Stimulated activated CD8-positive, alpha-beta memory T cell treated with anti-CD3 and anti-CD28 coated beads, Interleukin-4, amount 100 ng/mL, for 4 hours (primary cell): ENCODE measurements at places on chromosomes 12 and 14.

DNA sequence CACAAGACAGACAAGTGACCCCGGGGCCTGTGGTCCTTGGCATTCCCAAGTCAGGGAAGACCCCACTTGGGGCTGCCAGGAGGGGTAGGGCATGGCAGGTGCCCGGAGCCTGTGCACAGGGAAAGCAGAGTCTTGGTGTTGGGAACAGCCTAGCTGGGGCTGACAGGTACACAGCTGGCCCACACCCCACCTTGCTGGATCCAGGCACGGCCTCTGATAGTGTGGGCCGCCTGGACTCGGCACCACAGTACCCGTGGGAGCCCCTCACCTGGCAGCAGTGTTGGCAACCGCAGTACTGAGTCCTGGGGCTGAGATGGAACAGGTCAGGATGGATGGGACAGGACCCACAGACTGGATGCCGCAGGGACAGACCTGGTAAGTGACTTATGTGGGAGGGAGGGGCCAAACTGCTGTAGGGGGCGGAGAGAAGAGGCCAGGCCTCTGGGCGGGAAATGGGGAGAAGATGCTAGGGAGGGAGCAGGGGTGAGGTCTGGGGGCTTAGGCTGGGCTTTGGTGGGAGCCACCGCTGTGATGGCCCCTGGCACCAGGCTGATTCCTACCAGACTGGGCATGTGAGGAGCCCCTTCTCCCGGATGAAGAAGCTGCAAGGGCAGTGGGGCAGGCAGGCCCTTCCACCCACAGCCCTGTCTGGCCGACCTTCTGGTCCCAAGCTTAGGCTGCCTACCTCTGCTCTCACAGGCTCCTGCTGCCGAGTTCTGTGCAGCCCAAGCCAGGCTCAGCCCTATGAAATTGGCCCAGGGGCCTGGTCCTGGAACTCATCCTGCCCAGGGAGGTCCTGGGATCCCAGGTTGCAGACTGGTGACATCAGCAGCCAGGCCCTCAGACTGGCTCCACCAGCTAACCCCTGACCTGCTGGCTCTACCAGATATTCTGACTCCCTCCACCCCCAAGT, at the start of gene TGM1:
Gene TGM1, minus strand, starts transcription at position 357 of the 913 bp plus-strand sequence. CDS start 825 bp downstream, outside the sequence.
- DNase-seq, result no peak

GRCh38 chr12:92927055-92927435, 2.0 kb downstream of the EEA1 start:
- peak; percentile 18 for DNase-seq

- DNase-seq, result no peak
These were observed 988 bp upstream of the TMEM263 start for GRCh38 chr12:106954462-106955376.

- DNase-seq, result no peak
These were observed 2.8 kb downstream of the SPRING1 start for GRCh38 chr12:116735084-116735483.

- DNase-seq, result no peak
These were observed 40.9 kb upstream of the CORO1C start for GRCh38 chr12:108772247-108772646.

DNA sequence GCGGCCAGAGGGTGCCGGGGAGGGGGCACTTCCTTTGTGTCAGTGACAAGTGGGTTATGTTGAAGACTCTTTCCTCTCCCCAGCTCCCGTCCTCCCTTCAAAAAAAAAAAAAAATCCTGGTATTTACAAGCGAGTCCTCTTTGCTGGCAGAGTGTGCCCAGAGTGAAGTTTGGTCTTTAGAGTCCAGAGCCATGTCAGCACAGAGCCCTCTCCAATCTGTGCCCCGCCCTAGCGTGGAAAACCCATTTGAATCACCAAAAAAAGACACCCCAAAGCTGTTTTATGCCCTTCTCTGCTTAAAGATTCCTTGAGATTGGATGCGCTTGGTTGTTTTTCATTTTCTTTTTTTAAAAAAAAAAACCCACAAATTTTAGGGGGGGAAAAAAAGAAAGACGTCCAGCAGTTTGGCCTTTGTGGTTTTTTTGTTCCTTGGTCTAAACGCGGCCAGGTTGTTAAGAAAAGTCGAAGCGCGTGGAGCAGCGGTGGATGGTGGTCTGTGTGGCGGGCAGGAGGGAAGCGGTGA, 3.3 kb downstream of the NKX2-1 start:
- DNase-seq, result no peak

DNA sequence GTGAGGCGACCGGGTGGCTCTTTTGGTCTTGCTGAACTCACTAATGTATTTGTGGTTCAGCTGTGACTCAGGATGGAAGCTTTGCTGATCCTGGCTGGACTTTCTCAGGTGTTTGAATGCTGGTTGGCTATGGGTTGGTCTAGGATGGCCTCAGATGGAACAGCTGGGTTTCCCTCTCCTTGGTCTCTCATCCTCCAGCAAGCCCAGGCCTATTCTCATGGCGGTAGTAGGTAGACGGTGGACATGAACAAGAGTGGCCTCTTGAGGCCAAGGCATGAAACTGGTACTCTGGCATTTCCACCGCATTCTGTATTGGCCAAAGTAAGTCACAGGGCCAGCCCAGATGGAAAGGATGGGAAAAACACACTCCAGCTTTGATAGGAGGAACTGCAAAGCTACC, 11.8 kb upstream of the POLR3B start:
- no peak for DNase-seq
